Type B pancreatic cell (in vitro differentiated cells): ENCODE measurements at places on chromosomes 12 and 14. TPM values are rescaled to one million over a fixed set of nuclear protein-coding genes. Genes with fewer than 3 reads are reported as not detected.

GRCh38 chr12:119692997-119693396, 25.1 kb downstream of the PRKAB1 start:
- DNase-seq: no peak
- H3K4me1 ChIP-seq: no peaks in the 10 kb centered on the region

- no peak overlapping the region for H3K27ac ChIP-seq
- peaks cover 11% of the 10 kb centered on the region for H3K4me1 ChIP-seq
- H3K27me3 ChIP-seq: no peaks in the 10 kb centered on the region
- DNase-seq: no peak
Observed at GRCh38 chr14:33449268-33449667, 501.6 kb downstream of the EGLN3 start.

- H3K36me3 ChIP-seq: no peaks in the 10 kb centered on the region
- H3K27ac ChIP-seq: no peak overlapping the region
- peaks cover 13% of the 10 kb centered on the region for H3K4me1 ChIP-seq
- no peak overlapping the region for H3K4me3 ChIP-seq
- peaks cover 10% of the 10 kb centered on the region for H3K27me3 ChIP-seq
Observed at GRCh38 chr12:93982771-93983315, 165.5 kb upstream of the PLXNC1 start.

- no peak overlapping the region for H3K27ac ChIP-seq
- peaks cover 13% of the 10 kb centered on the region for H3K36me3 ChIP-seq
- peak; percentile 50 for DNase-seq
- H3K4me1 ChIP-seq: peaks cover 8% of the 10 kb centered on the region
- no peak overlapping the region for H3K4me3 ChIP-seq
- H3K27me3 ChIP-seq: no peaks in the 10 kb centered on the region
Observed at GRCh38 chr14:90733139-90733808, 83.0 kb downstream of the TTC7B start.

- no peaks in the 10 kb centered on the region for H3K4me1 ChIP-seq
- no peaks in the 10 kb centered on the region for H3K36me3 ChIP-seq
- no peaks in the 10 kb centered on the region for H3K27me3 ChIP-seq
- no peak overlapping the region for H3K4me3 ChIP-seq
- DNase-seq: no peak
- no peak overlapping the region for H3K27ac ChIP-seq
Observed at GRCh38 chr14:44830371-44830770, 131.4 kb downstream of the KLHL28 start.

Gene CHFR
- 37.1 and 43.7 TPM in 2 replicates for total RNA-seq

Gene CBLN3
- 1.4 and 2.4 TPM in 2 replicates for total RNA-seq

Gene MDM2
- total RNA-seq: 162 and 299 TPM in 2 replicates
